Suppressor macrophage treated with lipopolysaccharide for 1 hour (primary cell): ENCODE measurements at places on chromosomes 2 and 18.

GRCh38 chr2:32064021-32064601, 755 bp downstream of the SPAST start:
- peak; percentile 67 for DNase-seq

DNA sequence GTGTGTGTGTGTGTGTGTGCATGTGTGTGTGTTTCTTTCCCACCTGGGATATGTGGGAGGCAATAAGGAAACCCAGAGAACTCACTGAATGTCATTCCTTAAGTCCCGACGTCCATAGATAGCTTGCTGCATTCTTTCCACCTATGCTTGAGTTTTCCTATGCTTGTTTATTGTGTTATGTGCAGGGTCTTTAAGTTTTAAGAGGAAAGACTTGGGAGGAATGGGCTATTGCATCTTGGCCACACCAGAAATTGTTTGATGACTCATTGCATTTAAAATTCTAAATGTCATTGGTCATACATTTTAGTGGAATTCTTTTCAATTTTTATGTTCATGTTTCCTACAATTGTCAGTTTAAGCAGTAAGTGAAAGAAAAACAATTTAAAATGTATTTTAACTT, 33.7 kb downstream of the STARD6 start:
- no peak for DNase-seq

DNA sequence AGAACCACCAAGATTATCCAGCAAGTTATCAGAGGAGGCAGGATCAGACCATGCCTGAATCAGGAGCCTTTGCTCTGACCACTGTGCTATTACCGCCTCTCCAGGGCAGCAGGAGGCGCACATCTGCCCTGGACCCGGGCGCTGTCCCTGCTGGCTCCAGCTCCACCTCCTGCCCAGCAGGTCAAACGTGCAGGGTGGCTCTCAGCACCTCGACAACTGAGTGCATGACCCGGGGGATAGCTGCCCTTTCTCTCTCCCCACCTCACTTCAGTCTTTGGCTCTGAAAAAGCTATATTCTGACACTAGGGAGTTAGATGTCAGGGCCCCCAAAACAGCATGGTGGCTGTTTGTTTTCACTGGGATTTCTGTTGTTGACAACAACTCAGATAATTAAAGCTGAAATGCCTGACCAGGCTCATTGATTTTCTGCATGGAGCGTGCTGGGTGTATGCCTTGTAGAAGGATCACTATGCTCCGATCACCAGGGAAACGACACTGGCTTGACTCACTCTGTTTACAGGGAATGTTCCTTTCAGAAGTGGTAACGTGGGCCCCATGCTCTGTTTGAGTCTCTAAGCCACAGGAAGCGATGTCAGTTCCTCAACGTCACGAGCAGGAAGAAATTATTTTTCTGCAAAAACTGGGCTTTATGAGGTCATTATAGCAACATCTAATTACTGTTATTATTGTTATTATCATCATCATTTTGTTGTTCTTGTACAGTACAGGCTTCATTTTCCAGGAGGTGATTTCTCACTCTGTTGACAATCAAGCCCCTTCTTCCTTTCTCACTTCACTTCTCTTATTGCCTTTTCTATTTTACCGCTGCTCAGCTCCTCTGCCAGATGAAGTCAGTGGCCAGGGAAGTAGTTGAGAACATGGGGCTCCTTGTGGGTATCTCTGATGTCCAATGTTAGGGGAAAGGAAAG, 125.6 kb downstream of the PLB1 start:
- DNase-seq: peak; percentile 94

- DNase-seq: no peak
Measured at GRCh38 chr2:238031751-238032150, 29.1 kb upstream of the SCLY start.

DNA sequence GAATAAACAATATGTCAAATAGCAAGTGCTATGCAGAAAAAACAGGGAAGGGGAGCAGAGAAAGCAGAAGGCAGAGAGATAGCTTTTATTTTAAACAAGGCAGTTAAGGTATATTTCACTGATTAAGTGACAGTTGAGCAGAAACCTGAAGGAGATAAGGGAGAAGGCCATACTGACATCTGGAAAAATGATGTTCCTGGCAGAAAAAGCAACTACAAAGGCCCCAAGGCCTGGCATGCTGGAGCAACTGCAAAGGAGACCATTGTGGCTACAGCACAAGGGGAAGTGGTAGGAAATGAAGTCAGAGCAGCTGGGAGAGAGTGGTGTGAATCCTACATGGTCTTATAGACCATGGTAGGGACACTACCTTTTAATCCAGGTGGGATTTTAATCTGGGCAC, 8.9 kb upstream of the PCBP1 start:
- peak; percentile 39 for DNase-seq

DNA sequence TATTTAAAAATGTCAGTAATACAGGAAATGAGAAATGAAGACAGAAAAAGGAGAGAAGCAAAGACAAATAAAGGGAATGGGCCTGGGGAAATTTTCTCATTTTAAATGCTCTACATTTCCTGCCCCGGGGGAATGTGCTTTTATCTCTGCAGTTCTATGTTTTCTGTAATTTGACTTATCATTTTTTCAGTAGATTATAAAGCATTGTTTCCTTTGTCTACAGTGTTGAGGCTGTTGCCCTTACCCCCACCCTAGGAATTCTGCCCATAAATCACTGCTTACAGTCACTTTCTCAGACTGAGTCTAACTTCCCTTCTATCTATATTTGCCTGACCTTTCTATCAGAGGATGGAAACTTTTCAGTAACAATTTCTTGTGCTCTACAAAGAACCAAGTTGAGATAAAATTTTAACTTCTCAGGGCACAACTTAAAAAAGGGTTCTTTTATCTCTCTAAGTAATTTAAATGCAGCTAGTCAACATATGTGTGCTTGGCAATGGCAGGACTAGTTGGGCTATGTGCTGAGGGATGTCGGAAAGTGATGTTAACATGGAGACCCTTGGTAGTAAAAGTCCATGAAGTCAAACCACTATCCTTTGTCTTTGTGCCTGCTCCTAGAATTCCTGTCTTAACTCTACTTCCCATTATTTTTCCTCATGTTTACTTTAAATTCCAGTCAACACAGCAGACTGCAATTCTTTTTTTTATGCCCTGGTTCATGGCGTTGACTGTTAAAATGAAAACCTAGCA, 146.5 kb upstream of the MMADHC start:
- DNase-seq: no peak

- peak; percentile 92 for DNase-seq
Measured at GRCh38 chr2:70516596-70516995, 37.0 kb downstream of the TGFA start.

GRCh38 chr2:233544200-233544610, 22.4 kb downstream of the USP40 start:
- no peak for DNase-seq

DNA sequence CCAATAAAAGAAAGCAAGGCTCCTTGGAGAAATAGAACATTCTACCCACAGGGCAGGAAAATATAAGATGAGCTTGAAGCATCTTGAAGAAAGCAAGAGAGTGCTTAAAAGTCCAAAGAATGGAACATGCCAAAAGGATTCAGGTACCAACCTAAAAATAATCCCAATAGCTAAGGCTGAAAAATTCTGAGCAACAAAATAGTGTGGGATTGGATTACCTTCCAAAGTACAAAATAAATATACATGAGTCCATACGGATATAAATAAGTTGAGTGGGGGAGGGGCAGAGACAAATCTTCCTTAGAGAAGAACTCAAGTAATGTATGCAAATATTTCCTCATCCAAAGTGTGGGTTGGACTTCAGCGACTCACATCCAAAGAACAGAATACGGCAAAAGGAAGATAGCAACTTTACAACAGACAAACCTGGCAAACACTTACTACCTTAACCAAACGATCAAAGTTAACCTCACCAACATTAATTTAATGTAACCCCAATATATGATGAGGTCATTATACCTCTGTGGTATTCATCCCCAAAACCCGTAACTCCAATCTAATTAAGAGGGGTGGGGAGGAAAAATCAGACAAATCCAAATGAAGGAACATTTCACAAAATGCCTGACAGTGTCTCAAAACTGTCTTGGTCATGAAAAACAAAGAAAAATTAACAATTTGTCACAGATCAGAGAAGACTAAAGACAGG, 26.9 kb downstream of the MEMO1 start:
- no peak for DNase-seq

DNA sequence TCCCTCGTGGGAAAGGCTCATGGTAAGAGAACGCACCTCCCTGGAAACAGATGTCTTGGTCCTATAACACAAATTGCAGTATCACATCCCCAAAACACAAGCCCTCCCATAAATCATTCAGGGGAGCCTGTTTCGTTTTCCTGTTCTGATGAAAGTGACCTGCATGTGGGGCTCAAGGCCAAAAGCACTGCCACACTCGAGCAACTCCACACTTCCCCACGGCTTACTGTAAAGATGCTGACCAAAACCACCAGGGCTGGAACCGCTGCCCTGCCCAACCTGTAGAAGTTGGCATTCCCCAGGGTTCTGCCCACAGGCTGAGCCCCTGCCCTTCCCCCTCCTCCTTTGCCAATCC, 139.7 kb downstream of the BCL11A start:
- no peak for DNase-seq

DNA sequence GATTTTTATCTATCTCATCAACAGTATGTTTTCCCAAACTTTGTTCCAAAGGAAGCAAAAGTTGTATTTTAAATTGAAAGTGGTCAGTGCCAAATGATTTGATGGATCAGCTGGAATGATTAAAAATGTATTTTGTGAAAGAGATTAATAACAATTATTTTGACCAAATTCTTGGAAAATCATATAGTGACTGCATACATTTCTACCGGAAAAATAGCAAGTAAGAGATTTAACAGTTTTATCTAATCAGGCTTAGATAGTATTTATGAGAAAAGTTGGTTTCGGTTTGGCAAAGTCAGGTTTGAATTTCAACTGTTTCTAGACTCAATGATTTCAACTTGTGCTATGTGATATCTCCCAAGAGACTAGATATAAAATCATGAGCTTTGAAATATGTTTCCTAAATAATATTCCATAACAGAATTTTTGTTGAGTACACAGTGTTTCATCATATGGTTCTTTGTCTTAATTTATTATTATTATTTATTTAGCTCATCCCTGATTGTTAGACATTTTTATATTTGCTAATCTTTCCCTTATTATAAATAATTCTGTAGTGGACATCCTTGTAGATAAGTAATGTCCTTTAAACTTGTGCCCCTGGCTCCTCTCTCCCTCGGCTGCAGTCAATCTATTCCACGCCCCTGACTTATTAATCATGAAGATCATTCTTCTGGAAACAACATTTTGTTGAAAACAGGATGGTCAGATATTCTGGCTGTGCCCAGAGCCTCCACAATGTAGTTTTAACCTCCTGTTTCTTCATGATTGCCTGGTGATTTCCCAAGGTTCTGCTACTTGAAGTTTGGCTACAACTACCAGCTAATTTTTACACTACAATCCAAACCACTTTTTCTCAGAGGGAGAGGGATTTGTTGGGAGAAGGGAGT, 520.7 kb upstream of the TCF4 start:
- DNase-seq: no peak

DNA sequence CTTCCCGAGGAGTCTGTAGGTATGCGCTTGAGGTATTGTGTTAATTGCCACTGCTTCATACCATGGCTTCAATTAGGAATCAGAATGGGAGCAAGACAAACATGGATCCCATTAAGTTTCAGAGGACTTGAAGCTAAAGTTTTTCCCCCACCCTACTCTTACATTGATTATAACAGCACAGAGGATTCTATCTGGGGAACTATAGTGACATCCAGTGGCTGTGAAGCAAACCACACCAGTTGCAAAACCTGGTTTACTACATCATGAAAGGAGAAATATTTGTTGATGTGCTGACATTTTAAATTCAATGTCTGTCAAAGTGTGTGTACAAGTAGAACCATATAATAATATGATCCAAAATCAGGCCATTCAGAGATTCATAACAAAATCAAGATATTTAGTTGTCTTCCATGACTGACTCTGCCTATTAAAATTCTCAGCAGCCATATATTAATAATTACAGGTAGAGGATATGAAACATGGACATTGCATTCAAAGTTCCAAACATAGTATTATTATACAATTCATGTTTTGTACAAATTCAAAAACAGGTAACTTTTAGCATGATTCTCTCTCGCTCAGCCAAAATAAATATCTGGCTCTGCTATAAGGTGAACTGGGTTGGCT, 82.9 kb downstream of the GRB14 start:
- peak; percentile 28 for DNase-seq

DNA sequence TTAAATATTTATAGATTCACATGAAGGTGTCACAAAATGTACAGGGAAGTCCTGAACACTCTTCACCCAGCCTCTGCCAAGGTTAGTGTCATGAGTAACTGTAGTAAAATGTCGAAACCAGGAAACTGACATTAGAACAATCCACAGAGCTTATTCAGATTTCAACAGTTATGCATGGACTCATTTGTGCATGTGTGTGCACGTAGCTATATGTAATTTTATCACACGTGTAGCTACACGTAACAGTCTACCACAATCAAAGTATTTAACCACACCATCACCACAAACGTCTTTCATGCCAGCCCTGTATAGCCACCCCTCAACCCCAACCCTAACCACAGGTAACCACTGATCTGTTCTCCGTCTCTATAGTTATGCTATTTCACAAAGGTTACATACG, 211.7 kb upstream of the REV1 start:
- peak; percentile 20 for DNase-seq

DNA sequence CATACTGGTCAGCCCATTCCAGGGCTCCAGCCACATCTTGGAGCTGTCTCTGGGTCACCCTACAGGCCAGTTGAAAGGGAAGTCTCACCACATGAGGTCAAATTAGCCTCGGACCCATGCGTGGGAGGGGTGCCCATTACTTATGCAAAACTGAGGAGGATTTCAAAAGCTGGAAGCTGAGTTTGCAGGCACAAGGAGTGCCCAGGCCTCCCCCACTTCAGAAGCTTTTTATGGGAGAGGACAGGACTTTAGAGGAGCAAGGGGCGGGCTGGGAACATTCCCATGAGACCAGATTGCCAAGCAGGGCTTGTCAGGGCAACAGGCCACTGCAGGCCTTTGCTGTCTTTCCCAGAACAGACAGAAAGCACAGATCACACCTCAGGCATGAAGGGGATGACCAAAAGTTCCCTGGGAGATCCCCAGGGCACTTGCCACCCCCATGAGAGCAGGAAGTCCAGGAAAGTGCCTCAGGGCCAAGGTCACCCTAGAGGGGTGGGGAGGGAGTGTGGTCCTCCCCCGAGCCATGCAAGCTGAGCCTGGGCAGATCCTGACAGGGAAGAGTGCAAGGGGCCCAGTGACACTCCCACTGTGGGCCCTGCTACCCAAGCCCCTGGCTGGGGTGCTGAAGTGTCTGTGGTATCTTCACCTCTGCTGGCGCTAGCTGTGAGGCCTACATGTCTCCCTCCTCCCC, 267.7 kb downstream of the BCL11A start:
- DNase-seq: peak; percentile 55

- no peak for DNase-seq
Measured at GRCh38 chr2:230930928-230931555, 6.0 kb upstream of the GPR55 start.
